Stimulated activated CD4-positive, alpha-beta T cell treated with anti-CD3 and anti-CD28 coated beads, TNF-alpha, amount 100 ng/mL, for 24 hours (primary cell): ENCODE measurements at places on chromosomes 1 and 21.

- DNase-seq, result no peak
These were observed 60.1 kb upstream of the LAMC2 start for GRCh38 chr1:183126000-183126366.

- DNase-seq, result no peak
These were observed 16.1 kb upstream of the RBBP5 start for GRCh38 chr1:205137901-205138300.

DNA sequence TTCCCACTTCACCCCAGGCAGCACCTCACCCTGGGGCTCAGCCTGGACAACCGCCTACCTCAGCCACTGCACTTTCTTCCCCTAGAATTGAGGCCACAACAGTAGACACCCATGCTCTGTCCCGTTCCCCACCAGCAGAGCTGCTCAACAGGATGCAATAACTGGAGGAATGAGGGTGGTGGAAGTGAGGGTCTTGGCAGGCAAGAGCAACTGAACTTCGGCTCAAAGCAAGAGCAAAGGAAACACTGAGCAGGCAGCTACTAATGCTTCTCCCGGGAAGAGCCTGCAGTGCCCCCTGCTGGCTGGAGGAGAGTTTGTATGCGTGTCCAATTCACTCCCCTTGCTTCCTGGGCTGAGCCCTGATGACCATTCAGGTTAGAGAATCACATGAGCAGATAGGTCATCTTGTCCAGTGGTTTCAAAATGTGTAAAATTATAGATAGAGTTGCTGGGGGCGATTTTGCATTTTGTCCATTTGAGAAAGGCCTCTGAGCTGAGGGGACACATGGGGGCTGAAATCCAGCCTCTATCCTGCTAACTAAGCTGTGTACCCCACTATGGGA is 13.9 kb downstream of the NT5C1A start:
- peak; percentile 39 for DNase-seq

DNA sequence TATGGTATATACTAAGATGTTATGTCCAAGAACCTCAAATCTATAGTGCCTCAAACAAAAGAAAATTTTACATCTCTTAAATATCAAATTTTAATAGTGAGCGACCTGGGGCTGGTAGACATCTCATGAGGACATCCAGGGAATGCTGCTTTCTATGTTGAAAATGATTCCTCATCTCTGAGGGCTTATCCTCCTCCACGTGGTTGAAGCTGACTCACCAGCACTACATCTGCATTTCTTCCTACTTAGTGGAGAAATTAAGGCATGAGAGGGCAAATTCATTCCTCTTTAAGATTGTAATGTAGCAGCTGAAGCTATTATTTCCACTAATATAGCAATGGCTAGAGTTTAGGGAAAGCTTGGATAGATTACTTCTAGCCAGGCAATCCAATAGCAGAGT is 529.5 kb downstream of the COL11A1 start:
- DNase-seq, result no peak

DNA sequence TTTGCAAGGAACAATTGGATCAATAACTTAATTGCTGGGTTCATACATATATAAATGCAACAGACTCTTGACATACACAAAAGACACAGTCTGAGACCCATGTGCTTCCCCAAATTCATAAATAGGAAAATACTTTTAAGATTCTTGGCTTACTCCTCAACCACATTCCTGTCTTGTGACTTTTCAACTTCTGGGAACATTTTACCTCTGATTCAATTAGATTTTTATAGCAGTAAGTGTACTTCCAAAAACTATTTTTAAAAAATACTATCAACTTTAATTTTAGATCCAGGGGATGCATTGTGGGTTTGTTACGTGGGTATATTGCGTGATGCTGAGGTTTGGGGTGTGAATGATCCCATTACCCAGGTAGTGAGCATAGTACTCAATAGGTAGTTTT is 406.7 kb downstream of the RPS6KC1 start:
- no peak for DNase-seq

DNA sequence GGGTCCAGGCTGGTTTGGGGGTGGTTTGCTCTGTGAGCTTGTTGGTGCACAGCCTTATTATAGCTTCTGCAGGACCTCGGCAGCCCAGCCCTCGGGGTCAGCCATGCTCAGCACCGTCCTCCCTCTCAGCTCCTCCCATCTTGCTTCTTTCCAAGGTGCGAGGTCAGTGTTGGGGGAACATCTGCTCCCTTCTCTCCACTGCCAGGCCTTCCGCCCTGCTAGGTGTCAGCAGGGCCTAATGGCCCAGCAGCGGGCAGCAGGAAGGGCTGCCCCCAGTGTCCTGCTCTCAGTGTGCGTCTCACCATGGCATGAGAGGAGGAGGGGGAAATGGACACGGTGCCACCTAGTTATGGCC is 36.5 kb upstream of the LRRC3 start:
- no peak for DNase-seq

GRCh38 chr1:184590163-184590750 is 164.4 kb downstream of the EDEM3 start:
- DNase-seq, result no peak

GRCh38 chr1:233354983-233355382 is 27.5 kb downstream of the MAP3K21 start:
- no peak for DNase-seq

DNA sequence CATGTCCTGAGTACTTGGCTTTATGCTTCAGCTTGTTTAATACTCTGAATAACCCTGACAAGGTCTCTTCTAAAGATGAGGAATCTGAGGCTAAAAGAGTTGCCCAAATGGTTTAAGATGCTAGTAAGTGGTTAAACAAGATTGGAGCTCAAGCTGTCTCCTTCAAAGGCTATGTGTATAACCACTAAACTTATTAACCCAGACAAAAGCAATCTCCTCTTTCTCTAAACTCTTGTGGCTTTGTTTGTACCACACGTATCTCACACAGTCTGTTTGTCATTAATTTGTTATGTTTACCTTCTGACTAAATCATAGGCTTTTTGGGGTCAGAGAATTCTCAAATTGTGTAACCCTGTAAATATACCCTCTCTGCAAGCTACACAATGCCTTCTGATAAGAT is 89.9 kb downstream of the HMCN1 start:
- no peak for DNase-seq

DNA sequence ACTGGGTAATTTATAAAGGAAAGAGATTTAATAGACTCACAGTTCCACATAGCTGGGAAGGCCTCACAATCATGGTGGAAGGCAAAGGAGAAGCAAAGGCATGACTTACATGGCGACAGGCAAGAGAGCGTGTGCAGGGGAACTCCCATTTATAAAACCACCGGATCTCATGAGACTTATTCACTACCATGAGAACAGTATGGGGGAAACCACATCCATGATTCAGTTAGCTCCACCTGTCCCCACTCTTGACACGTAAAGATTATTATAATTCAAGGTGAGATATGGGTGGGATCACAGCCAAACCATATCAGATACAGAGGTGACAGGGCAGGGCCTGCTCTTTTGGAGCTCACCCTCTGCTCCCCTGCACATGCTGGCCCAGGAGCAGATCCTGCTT is 31.4 kb upstream of the TMEM61 start:
- no peak for DNase-seq

- DNase-seq, result no peak
These were observed 22.1 kb upstream of the NFASC start for GRCh38 chr1:204848579-204848978.

- DNase-seq, result no peak
These were observed 1.0 kb downstream of the RAB7B start for GRCh38 chr1:206002160-206002559.

GRCh38 chr1:56062625-56063024 is 516.7 kb downstream of the PLPP3 start:
- no peak for DNase-seq

- DNase-seq, result no peak
These were observed 7.4 kb upstream of the EDEM3 start for GRCh38 chr1:184761969-184762485.

DNA sequence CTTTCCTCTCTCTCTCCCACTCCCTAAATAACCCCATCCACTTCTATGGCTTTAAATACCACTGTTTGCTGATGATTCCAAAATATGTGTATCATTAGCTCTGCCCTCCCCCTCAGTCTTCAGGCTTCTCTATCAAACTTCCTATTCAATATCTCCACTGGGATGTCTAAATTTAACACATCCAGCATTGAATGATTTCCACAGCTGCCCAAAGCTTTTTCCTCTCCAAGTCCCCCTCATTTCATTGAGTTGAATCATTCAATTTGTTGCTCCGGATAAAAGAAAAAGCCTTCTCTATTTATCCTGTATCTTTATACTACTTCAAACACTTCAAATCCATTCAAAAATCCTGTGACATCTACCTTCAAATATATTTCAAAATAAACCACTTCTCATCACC is 225.0 kb downstream of the SEC16B start:
- DNase-seq, result no peak

DNA sequence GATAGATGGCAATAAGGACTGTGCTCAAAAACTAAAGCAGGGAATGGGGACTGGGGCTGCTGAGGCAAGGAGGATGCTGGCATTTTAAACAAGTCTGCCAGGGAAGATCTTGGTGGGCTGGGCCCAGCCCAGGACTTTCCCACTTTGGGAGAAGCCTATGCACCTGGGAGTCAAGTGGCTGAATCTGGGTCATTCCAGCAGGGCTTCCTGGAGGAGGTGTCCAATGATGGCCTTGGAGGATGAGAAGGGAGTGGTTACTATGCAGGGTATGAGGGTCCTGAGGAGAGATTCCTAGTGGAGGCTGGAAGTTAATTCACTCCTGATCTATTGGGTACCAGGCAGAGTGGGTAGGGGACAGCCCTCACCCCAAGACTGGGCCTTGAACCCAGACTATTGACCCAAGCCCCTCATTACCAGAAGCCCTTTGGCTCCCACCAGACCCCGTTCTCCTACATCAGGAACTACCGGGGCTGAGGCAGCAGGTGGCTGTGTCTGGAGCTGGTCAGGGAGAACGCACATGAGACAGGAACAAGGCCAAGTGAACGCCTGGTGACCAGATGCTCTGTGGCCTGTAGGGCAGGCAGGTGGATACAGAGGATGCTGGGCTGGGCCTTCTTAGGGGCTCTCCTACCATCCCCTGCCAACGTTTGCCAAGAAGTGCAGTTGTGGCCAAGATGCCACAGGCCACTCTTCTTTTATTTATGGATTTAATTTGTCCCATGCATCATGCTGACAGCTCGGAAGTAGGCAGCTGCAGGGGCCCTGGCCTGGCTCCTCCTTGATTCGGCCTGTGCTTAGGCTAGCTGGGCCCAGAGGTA is 18.3 kb upstream of the LRP8 start:
- no peak for DNase-seq

- no peak for DNase-seq
These were observed 2.2 kb downstream of the PAQR6 start for GRCh38 chr1:156245451-156246232.

GRCh38 chr1:54219688-54220003 is 19.7 kb downstream of the MRPL37 start:
- no peak for DNase-seq

GRCh38 chr1:89763649-89763986 is 57.2 kb upstream of the LRRC8D start:
- DNase-seq, result no peak

- DNase-seq, result no peak
These were observed 3.2 kb downstream of the INKA2 start for GRCh38 chr1:111735858-111736544.

DNA sequence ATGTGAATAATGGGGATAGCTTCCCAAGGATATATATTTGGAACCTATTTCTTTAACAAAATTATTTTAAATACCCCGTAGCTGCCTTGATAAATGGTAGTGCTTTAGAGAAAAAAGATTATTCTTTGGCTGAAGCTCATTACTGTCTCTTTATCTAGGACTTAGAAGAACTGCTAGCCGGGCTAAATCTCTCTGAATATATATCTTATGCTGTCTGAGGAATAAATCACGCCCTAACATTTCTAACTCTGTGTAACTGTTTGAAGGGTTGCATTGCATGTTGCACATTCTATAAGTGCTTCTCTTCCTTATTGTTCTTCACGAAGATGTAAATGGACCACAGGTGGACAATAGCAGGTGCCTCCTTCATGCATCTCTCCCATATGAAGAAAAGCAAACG is 585.0 kb upstream of the ZP4 start:
- DNase-seq, result no peak

GRCh38 chr1:193275773-193276172 is 89.4 kb upstream of the B3GALT2 start:
- no peak for DNase-seq

DNA sequence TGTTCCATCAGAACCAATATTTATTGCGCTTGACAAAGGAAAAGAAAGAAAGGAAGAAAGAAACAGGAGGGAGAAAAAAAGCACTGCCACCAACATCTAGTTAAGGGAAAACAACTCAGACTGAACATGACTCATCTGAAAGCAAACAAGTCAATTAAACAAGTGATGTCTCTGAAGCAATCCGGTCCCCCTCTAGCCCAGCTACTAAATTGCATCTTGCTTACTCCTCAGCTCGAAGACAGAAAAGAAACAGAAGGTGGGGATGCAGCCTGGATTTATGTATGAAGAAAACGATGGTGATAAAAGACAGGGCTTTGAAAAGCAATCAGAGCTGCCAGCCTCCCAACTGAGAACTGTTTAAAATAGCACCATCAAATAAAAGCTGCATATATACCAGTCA is 188.2 kb downstream of the OMA1 start:
- DNase-seq, result no peak

- DNase-seq, result no peak
These were observed 4.7 kb upstream of the DMBX1 start for GRCh38 chr1:46484783-46485490.

GRCh38 chr1:81760477-81761097 is 40.1 kb upstream of the ADGRL2 start:
- no peak for DNase-seq

- no peak for DNase-seq
These were observed 7.3 kb downstream of the TRAF5 start for GRCh38 chr1:211333906-211334305.

- no peak for DNase-seq
These were observed 11.2 kb downstream of the MEF2D start for GRCh38 chr1:156489166-156489934.

GRCh38 chr1:230858236-230858820 is 10.0 kb downstream of the C1orf198 start:
- DNase-seq, result no peak

GRCh38 chr1:32901823-32902534 is 790 bp upstream of the TMEM54 start:
- no peak for DNase-seq

GRCh38 chr1:58030456-58030855 is 516.1 kb downstream of the OMA1 start:
- no peak for DNase-seq

GRCh38 chr1:247365023-247365422 is 33.4 kb upstream of the ZNF496 start:
- no peak for DNase-seq

DNA sequence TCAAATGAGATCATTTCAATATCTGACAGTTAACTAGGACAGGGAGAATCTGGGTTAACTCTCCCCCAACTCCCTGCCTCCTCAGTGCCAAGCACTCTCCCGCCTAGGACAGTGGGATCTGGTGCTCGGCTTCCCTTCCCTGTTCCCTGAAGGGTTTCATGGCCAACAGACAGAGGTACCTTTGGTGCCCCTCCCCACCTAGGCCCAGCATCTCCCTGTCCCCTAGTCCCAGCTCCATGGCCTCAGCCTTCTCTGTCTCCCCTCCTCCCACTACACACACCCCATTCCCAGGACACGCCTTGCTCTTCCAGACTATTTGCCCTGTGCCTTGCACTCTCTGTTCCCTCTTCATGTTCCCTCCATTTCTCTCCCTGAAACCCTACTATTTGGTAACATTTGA is 77.1 kb downstream of the CD247 start:
- DNase-seq, result no peak
